ENCODE measurements at places on chromosomes 16 and 17. TPM values are rescaled to one million over a fixed set of nuclear protein-coding genes. Genes with fewer than 3 reads are reported as not detected.

The CLEC18A gene
- 0.26 TPM for total RNA-seq

DNA sequence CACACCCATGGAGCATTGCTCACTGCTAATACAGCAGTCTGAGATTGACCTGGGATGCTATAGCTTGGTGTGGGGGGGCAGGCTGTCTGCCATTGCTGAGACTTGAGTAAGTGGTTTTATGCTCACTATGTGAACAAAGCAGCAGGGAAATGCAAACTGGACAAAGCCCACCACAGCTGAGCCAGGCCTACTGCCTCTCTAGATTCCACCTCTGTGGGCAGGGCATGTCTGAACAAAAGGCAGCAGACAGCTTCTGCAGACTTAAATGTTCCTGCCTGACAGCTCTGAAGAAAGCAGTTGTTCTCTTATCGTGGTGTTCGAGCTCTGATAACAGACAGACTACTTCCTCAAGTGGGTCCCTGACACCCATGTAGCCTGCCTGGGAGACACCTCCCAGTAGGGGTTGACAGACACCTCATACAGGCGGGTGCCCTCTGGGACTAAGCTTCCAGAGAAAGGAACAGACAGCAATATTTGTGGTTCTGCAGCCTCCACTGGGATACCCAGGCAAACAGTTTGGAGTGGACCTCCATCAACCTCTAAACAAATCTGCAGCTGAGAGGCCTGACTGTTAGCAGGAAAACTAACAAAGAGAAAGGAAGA, 2204.8 kb downstream of the TP53TG3F start:
- no peak for DNase-seq
- H3K27ac ChIP-seq: no peak overlapping the region
- H3K4me1 ChIP-seq: no peaks in the 10 kb centered on the region
- H3K36me3 ChIP-seq: no peaks in the 10 kb centered on the region
- H3K4me3 ChIP-seq: no peak overlapping the region
- no peaks in the 10 kb centered on the region for H3K27me3 ChIP-seq

- peaks cover 20% of the 10 kb centered on the region for H3K4me1 ChIP-seq
- peak overlapping the region; percentile 5 for H3K4me3 ChIP-seq
- H3K27ac ChIP-seq: peak overlapping the region; percentile 77
- peak; percentile 83 for DNase-seq
- H3K36me3 ChIP-seq: no peaks in the 10 kb centered on the region
Measured at GRCh38 chr16:73015612-73016487, 32.1 kb downstream of the ZFHX3 start.

GRCh38 chr17:43114151-43114552, 11.0 kb downstream of the BRCA1 start:
- no peaks in the 10 kb centered on the region for H3K27me3 ChIP-seq
- DNase-seq: no peak
- peaks cover 2% of the 10 kb centered on the region for H3K36me3 ChIP-seq
- H3K27ac ChIP-seq: no peak overlapping the region
- no peak overlapping the region for H3K4me3 ChIP-seq

The C16orf89 gene
- total RNA-seq: not detected

The CPNE7 gene
- 46.9 TPM for total RNA-seq

The SOX15 gene
- total RNA-seq: 0.28 TPM

DNA sequence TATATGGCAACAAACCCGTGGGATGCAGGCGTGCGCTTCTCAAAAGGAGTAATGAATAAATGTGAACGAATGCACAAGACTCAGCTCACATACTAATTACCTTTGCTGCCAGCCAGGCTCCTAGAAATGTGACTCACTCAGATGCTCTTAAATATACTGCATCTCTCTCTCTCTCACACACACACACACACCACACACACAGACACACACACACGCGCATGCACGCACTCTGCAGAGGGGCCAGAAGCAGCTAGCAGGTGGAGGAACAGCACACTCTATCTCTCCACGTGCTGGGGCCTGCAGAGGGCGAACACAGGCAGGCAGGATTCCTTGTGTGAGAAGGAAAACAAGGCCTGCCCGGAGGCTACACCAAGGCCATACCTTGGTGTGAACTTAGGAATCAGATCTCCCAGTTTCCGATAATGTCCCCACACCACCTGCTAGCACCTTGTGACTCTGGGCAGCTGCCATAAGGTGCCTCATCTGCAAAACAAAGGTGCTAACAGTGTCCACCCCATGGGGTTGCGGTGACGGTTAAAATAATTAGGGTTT, 5.3 kb downstream of the GPRC5B start:
- peaks cover 2% of the 10 kb centered on the region for H3K27me3 ChIP-seq
- no peak overlapping the region for H3K4me3 ChIP-seq
- H3K4me1 ChIP-seq: no peaks in the 10 kb centered on the region
- H3K36me3 ChIP-seq: no peaks in the 10 kb centered on the region

The IKZF3 gene
- 96.4 TPM for total RNA-seq

The TBC1D3E gene
- not detected for total RNA-seq

The PRKCB gene
- 158 TPM for total RNA-seq
